ENCODE measurements at places on chromosomes 5 and 9.

GRCh38 chr9:99565203-99565602 is 256.5 kb upstream of the NR4A3 start:
- no peak for DNase-seq

- no peak for DNase-seq
Observed at GRCh38 chr9:93501406-93501805, 48.0 kb upstream of the FAM120AOS start.

DNA sequence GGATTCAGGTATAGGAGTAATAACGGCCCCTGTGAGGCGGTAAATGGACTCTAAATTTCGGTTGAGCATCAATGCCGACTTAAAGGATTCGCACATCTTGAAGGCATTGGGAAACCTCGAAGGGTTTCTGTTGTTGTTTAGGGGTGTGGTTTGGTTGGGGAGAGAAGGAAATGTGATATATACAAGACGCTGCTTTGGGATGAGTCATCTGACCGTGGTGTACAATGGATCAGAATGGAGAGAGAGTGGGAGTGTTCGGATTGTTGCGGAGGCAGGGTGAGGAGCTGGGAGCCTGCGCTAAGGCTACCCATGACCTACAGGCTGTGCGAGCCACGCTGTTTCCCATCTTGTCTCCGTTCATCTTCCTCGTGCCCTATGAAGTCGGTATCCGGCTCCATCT is 60.4 kb upstream of the ERCC6L2 start:
- DNase-seq: no peak

DNA sequence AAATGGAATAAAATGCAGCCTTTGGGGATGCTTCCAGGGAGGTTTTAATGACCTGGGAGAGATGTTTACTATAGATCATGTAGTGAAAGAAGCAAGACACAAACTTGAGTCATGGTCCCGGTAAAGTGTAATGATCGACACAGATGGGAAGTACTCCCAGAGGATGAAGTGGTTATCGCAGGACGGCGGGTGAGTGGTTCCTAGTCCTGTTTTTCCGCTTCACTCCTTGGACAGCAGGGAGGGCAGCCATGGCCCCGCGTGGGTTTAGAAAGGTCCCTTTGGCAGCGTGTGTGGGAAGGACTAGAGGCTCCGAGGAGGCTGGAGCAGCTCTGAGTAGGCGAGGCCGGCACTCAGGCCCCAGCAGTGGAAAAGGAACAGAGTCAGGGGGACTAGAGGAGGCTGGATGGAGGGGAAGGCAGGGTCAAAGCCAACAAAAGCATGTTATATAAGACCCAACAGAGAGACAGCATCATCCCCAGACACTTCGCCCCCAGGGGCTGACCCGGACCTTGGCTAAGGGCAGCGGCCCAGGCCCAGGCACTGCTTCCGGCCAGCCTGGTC is 49.2 kb upstream of the STXBP1 start:
- DNase-seq: no peak

- DNase-seq: no peak
Observed at GRCh38 chr5:164844348-164844747, 1338.9 kb downstream of the MAT2B start.

DNA sequence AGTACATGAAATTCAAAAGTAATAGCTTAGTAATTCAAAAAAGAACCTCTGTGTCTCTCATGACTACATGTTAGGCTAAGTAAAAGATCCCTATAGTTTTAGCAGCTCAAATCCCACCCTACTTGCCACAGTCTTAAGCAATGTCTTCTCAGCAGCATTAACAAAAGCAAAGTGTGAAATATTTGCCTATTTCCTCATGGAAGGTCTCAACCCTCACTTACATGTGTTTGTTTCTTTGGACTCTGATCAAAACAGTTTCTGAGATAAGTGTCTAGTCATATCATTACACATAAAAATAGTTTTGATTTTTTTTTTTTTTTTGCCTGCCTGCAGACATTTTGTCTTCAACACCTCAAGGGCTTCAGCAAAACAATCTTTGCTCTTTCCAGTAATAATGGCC is 310.5 kb downstream of the CETN3 start:
- DNase-seq: no peak

DNA sequence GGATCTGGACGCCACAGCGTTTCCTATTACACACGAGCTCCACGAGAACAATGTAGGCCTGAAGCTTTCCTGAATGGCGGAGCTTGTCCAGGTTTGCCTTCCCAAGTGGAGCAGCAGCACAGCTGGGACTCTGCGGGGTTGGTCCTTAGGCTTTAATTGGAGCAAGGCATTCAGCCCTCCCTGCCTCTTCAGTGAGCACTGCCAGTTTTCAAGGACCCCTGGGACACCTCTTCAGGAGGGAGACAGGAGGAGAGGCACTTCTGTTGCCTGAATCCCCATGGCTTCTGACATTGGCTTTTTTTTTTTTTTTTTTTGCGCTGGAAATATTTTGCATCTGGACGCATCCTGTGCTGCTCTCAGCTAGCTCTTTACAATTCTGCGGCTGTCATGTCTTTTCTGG is 179.4 kb downstream of the SEMA6A start:
- no peak for DNase-seq

DNA sequence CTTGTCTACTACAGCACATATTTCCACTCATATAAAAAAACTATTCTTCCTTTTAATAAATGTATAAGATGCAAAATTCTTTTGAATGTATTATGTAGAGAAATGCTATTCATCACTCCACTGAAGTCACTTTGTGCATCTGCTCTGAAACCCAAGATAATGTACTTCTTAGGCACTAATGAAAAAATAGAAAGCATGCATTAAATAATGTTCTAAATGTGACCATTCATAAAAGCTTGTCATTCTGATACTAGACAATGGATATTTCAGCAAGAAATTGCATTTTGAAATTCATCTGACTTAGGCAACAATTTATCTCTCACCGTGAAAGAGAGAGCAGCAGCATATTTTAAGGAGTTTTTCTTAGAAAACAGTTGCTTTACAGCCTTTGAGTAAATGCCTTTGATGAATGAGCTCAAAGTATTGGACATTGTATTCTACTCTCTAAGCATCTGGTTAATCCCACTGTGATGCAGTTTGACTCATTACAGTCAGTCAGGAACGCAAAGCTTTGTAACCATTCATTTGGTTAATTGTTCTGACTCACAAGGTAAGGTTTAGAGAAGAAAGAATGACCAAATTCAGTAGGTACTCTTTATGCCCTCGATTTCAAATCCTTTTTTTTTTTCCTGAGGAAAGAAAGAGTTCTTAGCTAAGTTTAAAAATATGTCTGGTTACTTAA is 2233.8 kb upstream of the C9orf72 start:
- DNase-seq: no peak

DNA sequence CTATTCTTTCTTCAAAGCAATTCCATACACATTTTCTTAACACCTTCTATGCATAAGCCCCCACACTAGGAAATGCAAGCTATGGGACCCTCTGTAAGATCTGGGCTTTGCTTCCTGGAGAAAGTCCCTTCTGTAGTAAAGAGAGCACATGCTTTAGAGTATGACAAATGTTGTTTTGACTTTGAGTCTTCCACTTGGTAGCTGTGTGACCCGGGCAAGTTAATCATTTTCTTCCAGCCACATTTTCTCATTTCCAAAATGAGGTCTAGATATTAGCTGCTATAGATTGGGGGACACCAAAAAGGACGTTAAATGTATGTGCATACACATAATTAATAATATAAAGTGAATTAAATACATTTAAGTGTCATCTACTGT is 334.0 kb downstream of the NFIB start:
- DNase-seq: no peak

- DNase-seq: no peak
Observed at GRCh38 chr9:33111631-33112030, 35.2 kb upstream of the SMU1 start.

- no peak for DNase-seq
Observed at GRCh38 chr9:119697996-119698395, 328.8 kb upstream of the BRINP1 start.

GRCh38 chr9:98374385-98375051 is 119.1 kb upstream of the TBC1D2 start:
- no peak for DNase-seq

- DNase-seq: no peak
Observed at GRCh38 chr9:103152473-103152872, 157.3 kb downstream of the CYLC2 start.

GRCh38 chr5:148632255-148633066 is 21.9 kb downstream of the HTR4 start:
- DNase-seq: no peak

DNA sequence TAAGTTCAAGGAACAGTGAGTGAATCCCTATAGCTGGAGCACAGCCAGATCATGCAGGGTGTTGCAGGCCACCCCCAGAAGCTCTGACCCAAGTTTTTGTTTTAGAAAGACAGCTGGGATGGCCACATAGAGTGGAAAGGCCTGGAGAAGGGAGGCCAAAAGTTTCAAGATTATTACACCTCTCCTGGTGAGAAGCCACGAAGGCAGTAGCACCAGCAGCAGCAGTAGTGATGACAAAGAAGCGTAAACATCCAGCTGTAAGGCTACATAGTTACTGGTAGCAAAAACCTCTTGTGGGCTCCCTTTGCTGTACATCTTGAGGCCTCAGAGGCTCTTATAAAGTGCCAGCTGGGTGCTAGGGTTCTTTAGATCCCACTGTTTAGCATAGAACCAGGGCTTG is 11.8 kb downstream of the ADAMTSL1 start:
- no peak for DNase-seq

- DNase-seq: no peak
Observed at GRCh38 chr5:119395080-119395836, 39.4 kb downstream of the TNFAIP8 start.

DNA sequence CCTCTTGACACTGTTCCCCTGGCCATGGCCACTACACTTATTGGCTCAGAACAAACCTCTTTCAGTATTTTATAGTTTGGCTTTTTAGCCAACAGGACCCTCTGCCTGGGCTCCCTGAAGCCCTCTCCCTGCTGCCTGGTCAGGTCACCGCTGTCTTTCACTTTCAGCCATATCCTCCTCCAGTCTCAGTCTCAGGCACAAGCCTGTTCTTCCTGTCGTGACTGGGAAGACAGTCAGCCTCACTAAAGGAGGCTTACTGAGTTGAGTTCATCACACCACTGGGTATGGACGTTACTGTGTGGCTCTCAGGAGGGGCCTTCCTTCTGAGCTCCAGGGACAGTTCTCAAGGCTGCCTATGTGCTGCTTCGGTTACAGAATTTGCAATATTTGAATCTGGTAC is 2.0 kb downstream of the QSOX2 start:
- no peak for DNase-seq

GRCh38 chr5:150068961-150069645 is 17.3 kb downstream of the CSF1R start:
- DNase-seq: no peak

GRCh38 chr9:81112627-81113452 is 576.5 kb downstream of the TLE1 start:
- DNase-seq: no peak

DNA sequence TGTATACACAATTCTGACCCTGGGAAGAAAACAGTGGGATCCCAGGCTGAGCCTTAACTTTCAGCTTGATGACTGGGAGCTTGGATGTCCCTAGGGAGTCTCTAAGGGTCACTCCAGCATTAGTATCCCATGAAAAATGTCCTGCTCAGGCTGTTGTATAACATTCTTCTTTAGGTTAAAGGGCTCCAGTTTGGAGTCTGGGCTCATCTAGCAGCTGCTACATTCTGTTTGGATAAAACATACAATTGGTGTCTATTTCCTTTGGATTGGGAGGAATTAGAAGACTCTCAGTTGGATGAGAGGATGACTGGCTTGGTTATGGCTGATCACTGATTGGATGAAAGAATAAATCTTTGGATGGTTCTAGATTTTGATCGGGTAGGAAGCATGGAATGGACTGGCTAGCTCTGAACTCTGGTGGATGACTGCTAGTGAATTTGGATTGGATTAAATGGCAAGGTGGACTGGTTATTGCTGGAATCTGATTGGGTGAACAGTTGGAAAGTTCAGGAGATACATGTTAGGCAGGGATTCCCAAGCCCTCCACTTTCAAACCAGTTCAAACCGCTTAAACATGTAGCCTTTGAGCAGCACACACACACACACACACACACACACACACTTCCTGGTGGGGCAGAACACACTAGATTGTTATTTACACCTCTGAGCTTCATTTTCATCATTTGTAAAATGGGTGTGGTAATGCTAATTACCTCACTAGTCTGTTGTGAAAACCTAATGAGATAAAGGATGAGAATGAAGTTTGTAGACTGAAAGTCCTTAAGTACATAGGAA is 7.1 kb upstream of the MYOZ3 start:
- no peak for DNase-seq

DNA sequence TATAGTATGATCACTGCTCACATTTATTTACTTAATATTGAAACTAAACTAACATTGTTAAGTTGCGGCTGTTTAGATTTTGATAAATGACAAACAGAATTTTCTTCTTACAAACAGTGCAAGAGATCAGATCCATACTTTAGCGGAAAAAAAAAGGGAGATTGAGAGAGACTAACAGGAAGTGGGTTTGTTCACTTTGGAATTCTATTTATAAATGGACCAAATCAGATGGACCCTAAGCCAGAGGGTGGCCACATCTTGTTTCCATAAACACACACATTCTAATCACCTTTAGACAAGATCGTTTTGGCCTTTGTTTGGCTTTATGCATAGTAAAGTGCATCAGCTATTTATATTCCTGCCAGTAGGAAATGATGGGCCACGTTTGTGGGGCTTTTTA is 381.4 kb upstream of the CD180 start:
- no peak for DNase-seq

DNA sequence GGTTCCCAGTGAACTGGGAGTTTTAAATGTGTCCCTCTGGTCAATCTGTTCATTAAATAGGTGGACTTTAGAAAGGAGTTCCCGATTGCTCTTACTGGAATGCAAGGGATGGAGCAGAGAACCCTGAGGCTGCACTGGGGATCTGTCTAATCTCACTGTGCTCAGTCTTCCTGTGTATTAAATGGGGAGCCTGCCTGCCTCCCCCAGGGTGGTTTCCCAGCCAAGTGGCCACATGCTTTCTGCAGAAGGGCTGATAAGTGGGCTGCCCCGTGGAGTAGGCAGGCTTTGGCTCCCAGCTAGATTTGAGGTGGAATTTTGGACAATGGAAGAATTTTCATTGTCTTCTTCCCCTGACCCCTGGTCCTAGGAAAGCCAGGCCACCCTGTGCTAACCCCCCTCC is 14.0 kb upstream of the PHYHD1 start:
- DNase-seq: no peak

- DNase-seq: no peak
Observed at GRCh38 chr9:138046641-138047301, 169.2 kb downstream of the CACNA1B start.

DNA sequence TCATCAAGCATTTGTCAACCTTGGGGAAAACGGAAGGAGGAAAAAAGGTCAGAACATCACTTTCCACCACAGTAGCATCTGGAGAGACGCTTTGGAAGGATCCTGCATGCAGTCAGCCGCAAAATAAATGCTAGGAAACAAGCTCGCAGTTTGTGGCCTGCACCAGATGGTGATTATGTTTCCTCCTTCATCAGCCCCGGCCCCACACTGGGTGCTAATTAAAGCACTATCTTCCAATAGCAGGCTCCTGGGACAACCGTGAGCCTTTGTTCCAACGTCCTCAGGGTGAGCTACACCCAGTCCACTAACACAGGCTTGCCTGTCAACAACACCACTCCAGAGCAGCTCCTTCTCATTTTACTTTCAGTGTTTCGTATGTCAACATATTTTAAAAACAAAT is 64.0 kb downstream of the RNF130 start:
- DNase-seq: no peak

GRCh38 chr9:35564658-35565061 is 40.4 kb upstream of the TESK1 start:
- DNase-seq: no peak
